ENCODE measurements at places on chromosomes 11 and 22.

DNA sequence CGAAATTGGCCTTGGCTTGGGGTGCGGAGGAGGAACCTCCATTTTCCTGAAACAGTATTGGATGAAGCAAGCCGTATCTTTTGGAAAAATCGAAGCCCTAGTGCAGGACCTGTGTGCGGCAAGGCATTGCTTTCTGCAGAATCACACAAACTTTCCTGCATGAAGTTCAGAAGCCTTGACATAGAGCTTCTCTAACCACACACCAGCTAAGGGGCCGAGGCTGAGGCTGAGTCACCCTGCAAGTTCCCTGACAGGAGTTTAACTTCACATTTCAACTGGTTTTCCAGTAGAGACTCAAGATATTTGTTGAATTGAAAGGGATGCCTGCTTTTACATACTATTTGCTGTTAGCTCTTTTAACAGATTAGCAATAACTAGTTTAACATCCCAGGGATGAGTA, 67.8 kb downstream of the TCF20 start:
- DNase-seq = no peak

DNA sequence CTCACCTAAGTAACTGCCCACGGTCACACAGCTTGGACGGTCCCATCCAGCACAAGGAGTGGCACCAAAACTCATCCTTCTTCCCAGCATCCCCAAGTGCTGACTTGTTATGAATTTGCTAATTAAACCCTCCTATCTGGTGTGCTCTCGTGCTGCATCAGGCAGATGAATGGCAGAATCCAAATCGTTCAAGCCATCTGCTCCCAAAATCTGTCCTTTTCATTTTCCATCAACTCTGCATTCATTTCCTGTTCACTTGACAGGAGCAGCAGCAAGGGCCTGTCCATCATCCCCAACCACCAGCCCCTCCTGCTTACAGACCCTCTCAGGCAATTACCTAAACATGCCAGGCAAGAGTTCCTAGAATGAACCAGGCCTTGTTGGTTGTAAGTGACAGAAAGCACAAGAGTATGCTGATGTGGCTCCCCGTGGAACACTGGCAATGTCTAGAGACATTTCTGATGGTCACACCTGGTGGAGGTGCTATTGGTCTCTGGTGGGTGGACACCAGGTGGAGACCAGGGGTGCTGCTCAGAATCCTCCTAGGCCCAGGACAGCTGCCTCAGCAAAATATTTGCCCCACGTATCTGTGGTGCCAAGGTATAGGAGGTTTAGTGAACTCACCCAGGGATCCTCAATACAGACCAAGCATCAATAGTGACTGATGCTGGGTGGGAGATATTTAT, 832.5 kb downstream of the TBC1D22A start:
- DNase-seq = no peak

DNA sequence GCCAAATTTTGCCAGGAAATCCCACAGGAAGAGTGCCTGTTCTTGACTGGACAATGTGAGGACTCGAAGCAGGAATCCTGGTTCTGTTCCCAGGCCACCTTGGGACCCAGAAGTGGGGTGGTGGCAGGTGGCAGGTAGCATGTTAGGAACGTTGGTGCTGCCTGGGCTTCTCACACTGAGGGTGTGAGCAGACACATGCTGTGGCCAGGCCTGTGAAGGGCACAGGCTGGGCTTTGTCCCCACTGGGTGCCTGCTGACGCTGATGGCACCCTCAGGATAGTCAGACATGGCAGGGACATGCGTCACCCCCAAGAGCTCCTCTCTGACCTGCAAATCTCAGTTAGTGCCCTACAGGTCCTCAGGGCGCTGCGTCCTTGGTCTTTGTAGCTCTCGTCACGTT, 21.1 kb upstream of the NECTIN1 start:
- DNase-seq = no peak

DNA sequence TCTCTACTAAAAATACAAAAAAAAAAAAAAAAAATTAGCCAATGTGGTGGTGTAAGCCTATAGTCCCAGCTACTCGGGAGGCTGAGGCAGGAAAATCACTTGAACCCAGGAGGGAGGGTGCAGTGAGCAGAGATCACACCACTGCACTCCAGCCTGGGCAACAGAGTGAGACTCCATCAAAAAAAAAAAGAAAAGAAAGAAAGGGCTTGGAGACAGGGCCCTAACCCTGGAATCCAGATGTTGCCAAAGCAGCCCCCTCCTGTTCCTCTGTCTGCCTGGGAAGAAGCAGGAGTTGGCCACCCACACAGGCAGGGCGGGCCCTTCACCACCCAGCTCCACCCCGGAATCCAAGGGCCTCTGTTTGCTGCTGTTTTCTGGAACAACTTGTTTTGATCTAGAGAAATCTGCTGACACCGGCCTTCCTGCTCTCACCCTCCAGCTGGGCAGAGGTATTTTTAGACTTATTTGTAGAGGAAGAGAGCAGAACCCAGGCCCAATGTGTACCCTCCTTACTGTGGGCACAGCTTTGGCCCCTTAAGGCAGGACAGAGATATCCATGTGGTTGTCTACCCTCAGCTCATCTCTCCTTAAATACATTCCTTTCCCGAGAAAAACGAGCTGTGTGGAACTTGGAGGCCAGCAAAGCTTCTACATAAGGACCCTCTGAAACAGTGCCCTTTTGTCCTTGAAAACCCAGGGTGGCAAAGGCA, 2.7 kb upstream of the NEAT1 start:
- DNase-seq = peak; percentile 90

- DNase-seq = no peak
Observed at GRCh38 chr22:19693981-19694670, 20.2 kb upstream of the SEPTIN5 start.

DNA sequence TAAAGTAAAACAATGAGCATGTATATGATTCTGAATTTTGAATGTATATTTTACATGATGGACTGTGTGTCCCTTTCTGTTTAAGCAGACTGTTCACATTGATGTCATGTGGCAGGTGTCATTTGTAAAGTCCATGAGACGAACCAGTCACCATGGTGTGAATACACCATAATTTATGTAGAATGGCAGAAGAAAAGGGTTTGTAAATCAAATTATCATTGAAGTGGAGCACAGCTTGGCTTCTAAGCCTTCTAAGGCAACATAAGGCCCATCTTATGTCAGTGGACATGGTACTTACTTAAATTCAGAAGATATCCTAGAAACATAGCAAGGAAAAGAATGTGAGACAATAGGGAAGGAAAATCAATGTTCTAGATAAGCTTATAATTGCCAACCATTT, 4.4 kb downstream of the MAP6 start:
- no peak for DNase-seq

DNA sequence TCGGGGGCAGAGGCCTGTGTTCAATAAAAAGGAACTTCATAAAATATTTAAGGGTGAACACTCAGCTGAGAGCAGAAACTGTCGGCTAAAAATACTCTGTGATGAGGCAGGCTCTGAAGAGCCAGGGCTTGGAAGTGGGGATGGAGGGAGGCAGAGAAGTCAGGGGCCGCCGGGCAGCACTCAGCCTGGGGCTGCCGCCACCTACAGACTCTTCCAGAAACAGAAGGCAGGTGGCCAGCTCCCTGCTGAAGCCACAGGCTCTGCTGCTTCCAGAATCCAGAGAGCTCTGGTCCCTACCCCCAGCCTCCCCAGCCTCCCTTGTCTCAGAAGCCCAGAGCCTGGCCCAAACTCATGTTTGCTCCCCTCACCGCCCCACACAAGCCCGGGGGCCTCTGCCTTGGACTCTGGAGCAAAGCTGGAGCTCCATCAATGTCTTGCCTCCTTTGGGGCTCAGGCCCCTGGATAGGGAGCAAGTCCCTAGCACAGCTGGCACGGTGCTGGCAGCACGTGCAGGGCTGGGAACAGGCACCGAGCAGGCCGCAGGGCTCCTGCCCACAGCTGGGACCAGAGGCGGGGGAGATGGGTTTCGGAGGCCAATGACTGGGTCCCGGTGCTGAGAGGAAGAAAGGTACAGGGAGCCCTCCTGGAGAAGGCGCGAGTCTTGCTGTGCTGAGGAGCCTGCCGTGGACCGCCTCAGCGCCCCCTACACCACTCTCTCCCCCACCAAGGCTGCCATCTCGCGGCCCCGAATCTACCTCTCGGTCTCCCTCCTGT, 8.2 kb downstream of the LRFN4 start:
- no peak for DNase-seq

DNA sequence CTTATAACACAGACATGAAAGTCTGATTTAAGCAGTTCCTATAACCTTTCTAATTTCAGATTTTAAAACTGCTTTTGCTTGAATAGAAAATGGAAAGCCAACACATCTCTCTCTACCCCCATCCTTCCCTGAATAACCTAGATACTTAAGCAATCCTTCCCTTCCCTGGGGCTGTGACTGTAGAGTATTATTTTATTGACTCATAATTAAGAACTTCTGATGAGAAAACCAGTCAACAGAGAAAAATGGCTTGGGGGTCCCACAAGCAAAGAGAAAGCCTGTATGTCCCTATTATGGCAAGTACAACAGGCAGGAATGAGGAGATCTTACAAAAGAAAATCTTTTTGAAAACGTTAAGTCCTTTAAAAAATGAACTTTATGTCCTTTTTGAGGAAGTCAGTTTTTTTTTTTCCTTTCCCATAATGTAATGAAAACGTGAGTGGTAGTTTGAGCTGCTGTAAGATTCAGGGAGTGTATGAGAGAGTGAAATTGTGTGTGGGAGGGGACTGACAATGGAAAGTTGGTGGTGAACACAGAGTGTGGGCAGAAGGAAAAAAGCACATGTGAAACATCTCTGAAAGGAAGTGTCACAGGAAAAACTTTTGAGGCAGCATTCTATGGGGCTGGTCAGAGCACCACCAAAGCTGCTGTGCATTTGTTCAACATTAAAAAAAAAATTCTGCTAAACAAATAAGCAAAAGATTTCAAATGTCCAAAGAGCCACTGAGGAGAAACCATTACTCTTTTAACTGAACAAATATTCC, 154.6 kb downstream of the MAML2 start:
- DNase-seq = no peak

DNA sequence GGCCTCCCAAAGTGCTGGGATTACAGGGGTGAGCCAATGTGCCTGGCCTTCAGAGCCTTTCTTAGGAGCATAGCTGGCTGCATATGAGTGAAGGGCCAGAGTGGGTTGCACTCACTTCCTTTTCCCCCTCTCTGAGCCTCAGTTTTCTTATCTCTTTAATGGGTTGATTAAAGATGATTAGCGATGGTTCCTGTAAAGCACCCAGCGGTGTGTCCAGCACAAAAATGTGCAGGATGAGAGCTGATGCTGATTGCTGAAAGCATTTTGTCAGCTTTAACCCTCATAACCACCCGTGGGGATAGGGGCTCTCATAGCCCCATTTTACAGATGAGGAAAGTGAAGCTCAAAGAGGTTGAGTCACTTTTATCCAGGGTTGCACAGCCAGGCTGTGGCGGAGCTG, 5.5 kb downstream of the CACNA1I start:
- no peak for DNase-seq

GRCh38 chr11:62494246-62494645, 52.4 kb downstream of the AHNAK start:
- no peak for DNase-seq

- DNase-seq = no peak
Observed at GRCh38 chr11:102843489-102843888, at the start of gene MMP3. Gene MMP3 (minus strand): TSS chr11:102843609. CDS start chr11:102843546, 63 bp downstream.

- no peak for DNase-seq
Observed at GRCh38 chr11:64095273-64095817, 59.6 kb downstream of the FLRT1 start.

All from NCI-H460 (cell line).